ENCODE measurements at places on chromosomes 1 and 21.
A peak's percentile ranks its signal among the peaks of the same experiment; 100 is the strongest.

DNA sequence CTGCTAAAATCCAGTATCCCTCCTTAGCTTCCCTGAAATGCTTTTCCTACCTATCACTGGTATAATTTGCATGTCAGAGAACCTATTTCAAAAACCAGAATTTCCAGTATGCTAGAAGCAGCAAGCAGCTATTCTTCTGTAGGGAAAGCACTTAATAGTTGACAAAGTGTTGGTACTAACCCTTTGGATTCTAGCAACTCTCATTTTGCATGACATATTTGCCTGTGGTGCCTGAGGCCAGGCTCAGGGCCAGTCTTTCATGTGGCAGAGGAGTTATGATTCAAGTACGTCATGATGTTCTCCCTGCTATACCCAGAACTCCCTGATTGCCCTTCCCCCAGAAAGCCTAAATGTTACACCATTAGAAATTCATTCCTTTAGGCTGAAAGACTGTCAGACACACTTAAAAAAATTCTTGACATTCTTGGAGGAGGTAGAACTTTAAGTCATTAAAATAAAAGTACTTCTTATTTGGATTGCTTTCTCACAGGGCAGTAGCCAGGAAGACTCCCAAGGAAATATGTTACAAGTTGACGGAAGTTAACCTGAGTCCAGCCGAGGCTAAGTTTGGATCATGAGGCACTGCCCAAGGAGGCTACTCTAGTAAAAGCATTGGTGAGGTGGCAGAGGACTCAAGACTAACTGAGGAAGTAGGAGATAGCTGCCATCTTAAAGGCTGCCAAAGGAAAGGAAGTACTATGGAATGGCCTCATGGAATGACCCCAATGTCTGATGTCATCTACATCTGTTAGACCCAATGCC, 298.4 kb upstream of the SPAG17 start:
- DNase-seq, result no peak

GRCh38 chr1:160567858-160568682, 11.2 kb downstream of the CD84 start:
- peak; percentile 56 for DNase-seq

- DNase-seq, result no peak
Observed at GRCh38 chr1:30299393-30299792, 424.0 kb downstream of the MATN1 start.

DNA sequence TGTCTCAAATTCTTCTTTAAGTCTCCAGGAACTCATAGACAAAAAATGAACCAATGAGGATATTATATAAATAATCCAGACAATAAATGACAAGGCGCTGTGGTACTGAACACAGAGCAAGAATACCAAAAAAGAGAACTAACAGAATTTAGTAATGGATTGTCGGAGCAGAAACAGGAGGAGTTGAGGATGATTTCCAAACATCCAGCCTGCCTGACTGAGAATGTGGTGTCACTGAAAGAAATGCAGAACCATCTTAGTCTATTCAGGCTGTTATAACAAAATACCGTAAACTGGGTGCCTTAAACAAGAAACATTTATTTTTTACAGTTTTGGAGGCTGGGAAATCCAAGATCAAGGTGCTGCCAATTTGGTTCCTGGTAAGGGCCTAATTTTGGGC, 79.7 kb downstream of the RGS2 start:
- DNase-seq, result no peak

DNA sequence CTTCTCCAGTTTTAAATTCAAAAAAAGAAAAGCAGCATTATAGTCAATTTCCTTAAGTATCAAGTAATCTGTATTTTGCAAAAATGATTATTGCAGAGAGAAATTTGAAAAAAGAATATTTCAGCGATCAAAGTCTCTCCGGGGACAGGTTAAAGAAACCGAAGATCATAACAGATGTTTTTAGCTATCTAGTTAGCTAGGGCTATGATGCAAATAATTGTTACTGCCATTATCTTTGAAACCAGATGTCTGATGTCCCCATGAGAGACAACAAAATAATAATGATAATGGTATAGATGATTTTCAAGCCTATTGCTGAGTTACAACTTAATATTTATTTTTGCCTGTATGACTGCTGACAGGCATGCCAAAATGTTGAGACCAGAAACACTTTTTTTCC, 1326.0 kb downstream of the PLA2G4A start:
- DNase-seq, result no peak

- no peak for DNase-seq
Observed at GRCh38 chr1:166944186-166944967, 31.0 kb downstream of the ILDR2 start.

GRCh38 chr1:245609354-245610150, 454.8 kb downstream of the KIF26B start:
- no peak for DNase-seq

DNA sequence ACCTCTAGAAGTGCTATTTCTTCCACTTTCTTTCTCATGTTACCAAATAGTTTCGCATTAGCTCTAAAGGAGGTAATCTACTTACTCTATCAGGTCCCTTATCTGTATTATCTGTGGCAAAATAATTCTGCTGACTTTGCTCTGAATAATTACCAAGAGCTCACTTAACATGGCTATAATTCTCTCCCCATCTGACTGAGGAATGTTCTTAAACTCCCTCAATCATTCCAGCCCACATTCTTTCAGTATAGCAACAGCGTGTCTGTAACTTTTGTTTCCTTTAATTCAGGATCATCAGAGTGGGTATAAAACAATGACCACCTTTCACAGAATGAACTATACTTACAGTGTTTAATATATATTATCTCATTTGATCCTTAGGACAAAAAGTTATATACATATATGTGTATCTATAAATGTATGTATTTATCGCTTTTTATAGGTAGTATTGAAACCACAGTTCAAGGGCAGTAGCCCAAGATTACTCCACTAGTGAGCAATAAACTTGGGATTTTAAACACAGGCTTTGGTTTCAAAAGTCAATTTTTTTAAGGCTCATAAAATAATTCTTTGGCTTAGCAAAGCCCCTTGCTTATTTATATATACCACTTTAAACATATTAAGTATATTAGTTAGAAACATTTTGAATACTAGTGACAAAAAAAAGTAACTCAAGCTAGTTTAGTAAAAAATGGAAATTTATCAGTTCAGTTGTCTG, 36.1 kb upstream of the ST6GALNAC3 start:
- no peak for DNase-seq

Data from stimulated activated CD4-positive, alpha-beta T cell treated with anti-CD3 and anti-CD28 coated beads, Interleukin-4, amount 100 ng/mL, for 1 hour (primary cell).